Renal pelvis (tissue), 12 donors: ENCODE measurements at places on chromosomes 6 and 20.

DNA sequence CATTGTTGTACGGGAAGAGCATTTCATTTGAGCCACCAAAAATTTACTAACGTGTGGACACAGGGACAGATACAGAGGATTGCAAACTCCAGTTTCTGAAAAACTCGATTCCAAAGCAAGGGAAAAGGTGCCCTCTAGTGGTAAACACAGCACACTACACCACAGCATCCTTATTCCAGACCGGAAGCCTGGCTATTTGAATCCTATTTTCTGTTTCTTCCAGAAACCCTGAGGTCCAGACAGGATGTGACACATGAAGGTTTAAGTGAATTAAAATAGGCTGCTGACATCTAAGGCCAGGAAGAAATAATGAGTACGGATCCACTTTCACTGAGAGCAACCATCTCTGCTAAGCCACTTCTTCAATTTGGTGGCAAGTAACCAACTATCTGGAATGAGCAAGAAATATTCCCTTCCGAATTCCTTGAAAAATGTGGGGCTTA, 31.8 kb upstream of the GMPR start:
- peak; percentile 82 for DNase-seq

- no peak for DNase-seq
Observed at GRCh38 chr6:40922281-40922680, 116.7 kb downstream of the UNC5CL start.

- DNase-seq: no peak
Observed at GRCh38 chr6:145368075-145368474, 367.2 kb downstream of the EPM2A start.

DNA sequence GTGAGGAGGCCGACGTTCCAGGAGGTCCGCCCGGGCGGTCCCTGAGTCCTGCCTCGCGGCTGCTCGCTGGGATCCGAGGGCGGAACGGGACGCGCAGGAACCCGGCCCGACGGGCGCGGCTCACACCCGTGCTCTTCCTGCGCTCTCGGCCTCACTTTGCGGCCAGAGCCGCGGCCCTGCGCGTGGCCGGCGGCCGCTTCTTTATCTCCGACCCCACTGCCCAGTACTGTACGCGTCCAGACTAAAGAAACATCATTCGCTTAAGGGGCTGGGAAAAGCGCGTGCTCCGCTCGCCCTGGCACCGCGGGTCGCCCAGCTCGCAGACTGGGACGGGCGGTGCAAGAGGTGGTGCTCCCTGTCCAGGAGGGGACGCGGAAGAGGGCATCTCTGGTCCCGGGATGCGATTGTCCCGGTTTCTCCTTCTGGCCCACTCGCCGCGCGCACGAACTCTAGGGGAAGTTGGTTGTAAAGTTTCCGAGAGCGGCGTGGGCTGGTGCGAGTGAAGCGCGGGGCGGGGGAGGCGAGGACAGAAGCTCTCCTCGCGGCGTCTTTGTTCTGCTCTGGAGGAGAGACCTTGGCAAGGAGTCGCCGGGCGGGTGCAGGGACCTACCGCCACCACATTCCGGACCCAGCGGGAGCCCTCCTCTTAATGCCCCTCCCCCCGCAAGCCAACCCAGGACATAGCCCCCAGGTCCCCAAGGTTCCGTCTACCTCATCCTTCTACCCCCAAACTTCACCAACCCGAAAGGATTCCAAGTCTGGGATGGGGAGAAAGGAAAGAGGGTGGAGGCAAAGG, 71.0 kb downstream of the SOX4 start:
- DNase-seq: no peak

- no peak for DNase-seq
Observed at GRCh38 chr6:3438190-3439167, 18.4 kb downstream of the SLC22A23 start.

GRCh38 chr6:170435766-170436165, 117.3 kb downstream of the PSMB1 start:
- DNase-seq: no peak

- DNase-seq: no peak
Observed at GRCh38 chr20:52242237-52243230, 51.0 kb upstream of the ZFP64 start.

DNA sequence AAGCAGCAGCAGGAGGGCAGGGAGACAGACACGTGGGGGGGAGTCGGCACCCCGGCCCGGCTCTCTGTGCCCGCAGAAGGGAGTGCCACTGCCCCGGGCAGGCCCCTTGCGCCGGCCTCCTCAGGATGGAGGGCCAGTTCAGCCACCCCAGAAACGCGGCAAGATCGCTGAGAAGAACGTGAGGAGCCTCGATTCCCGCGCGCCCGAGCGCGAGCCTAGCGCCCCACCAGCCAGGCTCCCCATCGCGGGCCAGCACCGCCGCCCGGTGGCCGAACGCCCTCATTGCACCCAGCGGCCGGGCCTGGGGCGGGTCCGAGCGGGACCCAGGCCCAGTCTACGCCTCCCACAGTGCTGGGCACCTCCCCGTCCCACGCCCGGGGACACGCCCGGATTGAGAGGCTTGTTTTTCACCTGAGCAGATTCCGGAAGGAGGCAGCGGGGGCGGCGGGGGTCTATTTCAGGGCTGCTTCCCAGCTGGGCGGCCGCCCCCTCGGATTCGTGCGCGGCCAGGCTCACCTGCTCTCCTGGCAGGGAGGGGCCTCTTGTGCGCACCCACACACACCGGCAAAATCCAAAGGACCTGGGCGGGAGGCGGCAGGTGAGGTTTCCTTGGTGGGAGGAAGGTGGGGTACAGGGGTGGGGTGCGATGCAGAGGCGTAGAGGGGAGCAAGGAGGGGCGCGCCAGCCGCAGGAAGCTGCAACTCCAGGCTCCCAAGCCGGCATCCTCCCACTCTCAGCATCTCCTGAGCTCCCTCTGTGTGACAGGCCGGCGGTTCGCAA, 9.0 kb upstream of the GRM4 start:
- no peak for DNase-seq

DNA sequence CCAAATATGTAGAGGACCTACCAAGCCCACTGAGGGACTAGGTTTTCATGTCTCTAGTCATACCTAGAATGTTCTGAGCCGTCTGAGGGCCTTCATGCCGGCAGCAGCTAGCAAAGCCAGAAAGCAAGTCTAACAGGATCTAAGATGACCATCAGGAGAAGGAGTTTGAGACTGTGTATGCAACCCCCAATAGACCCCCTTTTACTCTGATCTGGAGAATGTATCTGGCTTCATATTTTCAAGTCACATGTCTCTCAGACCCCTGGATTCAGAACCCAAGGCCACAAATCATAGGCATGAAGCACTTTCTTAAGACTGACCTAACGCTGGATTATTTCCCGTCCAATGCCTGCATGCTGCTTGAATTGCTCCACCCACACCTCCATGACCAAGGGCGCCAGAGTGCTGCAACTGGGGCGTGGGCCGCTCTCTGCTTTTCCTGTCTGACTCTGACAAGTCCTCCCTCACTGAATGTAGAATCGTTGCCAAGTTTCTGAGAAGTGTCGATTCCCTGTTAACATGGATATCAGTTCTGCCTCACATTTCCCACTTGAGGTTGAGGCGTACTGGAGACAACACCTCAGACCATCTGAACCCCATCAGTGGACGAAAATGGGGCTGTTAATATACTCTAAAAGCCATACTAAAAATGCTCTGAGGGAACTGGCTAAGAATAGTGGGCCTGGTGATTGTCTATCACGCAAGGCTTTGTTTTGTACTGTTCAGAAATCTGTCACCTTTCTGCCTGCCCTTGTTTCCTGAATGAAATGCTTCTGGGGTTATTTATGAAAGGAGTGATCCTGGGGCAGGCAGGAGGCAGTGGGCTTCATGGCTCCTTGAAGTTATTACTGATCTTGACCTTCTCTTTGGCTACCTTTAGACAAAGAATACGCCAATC, 23.9 kb upstream of the ASXL1 start:
- DNase-seq: no peak

DNA sequence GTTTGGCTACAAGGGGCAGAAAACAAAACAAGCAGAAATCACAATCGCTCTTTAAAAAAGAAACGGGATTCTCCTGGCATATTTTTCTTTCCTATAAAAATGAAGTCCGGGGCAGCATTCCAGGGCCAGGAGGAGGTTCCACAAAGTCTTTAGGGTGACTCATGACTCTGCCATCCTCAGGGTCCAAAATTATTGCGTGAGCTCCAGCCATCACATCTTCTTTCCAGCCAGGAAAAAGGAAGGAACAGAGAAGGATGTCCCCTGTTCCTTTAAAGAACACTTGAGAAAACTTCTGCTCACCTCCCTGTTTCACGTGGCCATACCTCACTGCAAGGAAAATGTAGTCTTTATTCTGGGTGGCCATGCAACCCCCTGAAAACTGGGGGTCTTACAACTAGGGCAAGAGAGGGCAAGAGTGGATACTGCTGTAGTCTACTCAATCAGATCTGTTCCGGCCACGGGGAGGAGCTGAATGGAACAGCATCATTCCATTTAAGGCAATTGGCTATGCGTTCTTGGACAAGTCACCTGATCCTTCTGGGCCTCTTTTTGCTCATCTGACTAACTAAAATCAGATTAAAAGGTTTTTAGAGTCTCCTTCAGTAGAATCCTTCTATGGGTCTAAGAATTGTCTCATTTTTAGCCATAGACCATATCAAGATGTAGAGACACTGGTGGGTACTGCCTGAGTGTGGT, 49.4 kb downstream of the CTCFL start:
- no peak for DNase-seq

GRCh38 chr6:156557251-156557910, 219.8 kb upstream of the ARID1B start:
- no peak for DNase-seq

- DNase-seq: no peak
Observed at GRCh38 chr20:2921506-2921905, 48.2 kb downstream of the PTPRA start.

GRCh38 chr20:11372876-11373790, 544.6 kb upstream of the BTBD3 start:
- peak; percentile 64 for DNase-seq

GRCh38 chr6:71038711-71039344, 82.0 kb upstream of the B3GAT2 start:
- DNase-seq: peak; percentile 9

GRCh38 chr6:37801605-37801940, 18.0 kb upstream of the ZFAND3 start:
- DNase-seq: no peak

DNA sequence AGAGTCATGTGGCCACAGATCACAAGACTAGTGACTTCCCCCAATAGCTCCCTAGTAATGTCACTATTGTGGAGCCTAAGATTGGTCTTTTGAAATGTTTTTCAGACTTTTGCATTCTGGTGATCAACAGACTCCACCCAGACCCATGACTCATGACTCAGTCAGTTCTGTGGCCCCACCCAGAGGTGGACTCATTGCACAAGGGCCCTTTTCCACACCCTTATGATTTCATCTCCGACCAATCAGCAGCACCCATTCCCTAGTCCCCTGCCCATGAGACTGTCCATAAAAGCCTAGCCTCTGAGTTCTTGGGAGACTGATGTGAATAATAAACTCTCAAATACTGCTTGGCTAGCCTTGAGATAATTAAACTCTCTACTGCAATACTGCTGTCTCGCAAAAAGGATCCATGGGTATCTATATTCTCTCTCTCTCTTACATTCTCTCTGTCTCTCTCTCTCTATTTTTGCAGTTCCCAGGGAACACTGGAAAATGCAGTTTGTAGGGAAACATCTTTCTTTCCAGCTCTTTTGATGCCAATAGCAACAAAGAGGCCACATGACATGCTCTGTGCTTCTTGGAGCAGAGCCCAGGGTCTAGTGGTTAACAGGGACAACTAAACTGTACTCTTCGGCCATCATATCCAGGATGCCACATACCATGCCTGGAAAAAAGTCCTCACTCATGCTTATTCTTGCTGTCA, 71.3 kb upstream of the IYD start:
- no peak for DNase-seq

GRCh38 chr6:52588087-52588709, 11.3 kb upstream of the TRAM2 start:
- no peak for DNase-seq

DNA sequence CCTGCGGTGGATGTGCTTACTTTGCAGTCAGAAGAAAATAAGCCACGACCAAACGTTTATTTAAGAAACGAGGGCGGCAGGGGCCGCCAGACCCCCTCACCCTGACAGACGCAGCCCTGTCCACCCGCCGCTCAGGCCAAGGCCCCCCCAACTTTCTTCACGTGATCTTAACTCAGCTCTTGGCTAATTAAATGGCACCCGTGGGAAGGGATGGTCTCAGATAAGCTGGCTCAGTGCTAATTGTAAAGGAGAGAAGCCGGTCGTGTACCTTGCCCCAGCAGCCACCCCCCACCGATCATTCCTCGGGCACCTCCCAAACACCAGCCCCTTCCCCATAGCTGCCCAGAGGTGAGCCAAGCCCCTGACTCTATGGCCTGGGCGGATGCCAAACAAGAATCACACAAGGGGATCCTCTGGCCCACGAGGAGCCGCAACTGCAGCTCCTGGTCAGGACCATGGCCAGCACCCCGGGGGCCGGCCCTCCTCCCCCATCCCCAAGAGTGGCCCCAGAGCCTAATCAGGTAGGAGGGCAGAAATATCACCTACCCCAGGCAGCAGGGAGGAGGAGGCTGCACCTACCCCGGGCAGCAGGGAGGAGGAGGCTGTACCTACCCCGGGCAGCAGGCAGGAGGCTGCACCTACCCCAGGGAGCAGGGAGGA, 11.2 kb downstream of the KCNQ2 start:
- peak; percentile 48 for DNase-seq

GRCh38 chr20:45115829-45116228, 855 bp upstream of the WFDC5 start:
- DNase-seq: no peak

DNA sequence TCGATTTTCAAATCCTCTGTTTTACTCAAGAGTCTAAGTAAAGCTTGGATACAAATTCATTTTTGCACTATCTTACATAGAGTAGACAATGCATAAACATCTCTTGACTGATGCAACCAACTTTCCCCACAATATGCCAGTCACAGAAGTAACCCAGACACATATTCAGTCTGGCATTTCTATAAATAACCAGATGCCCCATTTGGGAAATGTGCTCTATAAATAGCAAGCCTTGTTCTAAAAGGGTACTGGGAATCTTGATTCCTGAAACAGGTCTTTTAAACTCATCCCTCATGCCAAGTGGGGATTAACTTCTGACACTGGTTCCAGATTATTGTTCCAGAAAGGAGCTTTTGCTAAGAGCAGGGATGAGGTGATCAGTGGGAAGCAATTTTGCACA, 411.7 kb downstream of the EPM2A start:
- DNase-seq: no peak

- DNase-seq: peak; percentile 4
Observed at GRCh38 chr6:157912326-157912725, 69.3 kb upstream of the SYNJ2 start.
